Natural killer cell (primary cell): ENCODE measurements at places on chromosomes 4 and X.
A peak's percentile ranks its signal among the peaks of the same experiment; 100 is the strongest.

DNA sequence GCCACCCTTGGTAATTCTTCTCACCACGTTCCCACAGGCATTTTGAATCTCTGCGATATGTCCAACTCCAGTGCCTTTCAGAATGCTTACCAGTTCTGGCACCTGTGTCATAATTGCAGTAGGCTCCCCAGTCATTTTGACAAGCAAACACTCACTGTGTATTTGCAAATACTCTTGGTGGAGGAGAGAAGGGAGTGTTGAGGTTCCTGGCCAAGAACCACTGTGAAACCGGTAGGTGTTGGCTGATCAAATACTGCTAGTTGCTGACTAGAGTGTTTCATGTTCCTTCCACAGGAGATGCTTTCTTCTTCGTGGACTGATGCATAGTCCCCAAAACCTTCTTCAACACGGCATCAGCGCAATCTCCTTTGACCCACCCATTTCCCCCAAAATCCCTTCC lies 16.0 kb upstream of the NLGN4X start:
- H3K4me1 ChIP-seq = no peaks in the 10 kb centered on the region
- no peak overlapping the region for H3K27ac ChIP-seq
- H3K27me3 ChIP-seq = no peaks in the 10 kb centered on the region
- no peak for DNase-seq
- H3K36me3 ChIP-seq = no peaks in the 10 kb centered on the region

GRCh38 chr4:17195461-17196275 lies 297.2 kb upstream of the LDB2 start:
- DNase-seq = no peak
- no peak overlapping the region for H3K27ac ChIP-seq
- no peaks in the 10 kb centered on the region for H3K4me1 ChIP-seq

- H3K4me3 ChIP-seq = no peak overlapping the region
- H3K4me1 ChIP-seq = no peaks in the 10 kb centered on the region
- DNase-seq = no peak
- H3K27ac ChIP-seq = no peak overlapping the region
- H3K27me3 ChIP-seq = no peaks in the 10 kb centered on the region
Observed at GRCh38 chrX:15909605-15910004, 55.0 kb upstream of the AP1S2 start.

GRCh38 chr4:153385784-153386183 lies 41.3 kb downstream of the MND1 start:
- DNase-seq = no peak
- H3K4me3 ChIP-seq = no peak overlapping the region
- no peaks in the 10 kb centered on the region for H3K36me3 ChIP-seq
- no peak overlapping the region for H3K27ac ChIP-seq
- no peaks in the 10 kb centered on the region for H3K4me1 ChIP-seq

GRCh38 chr4:54714631-54715030 lies 56.9 kb downstream of the KIT start:
- no peak overlapping the region for H3K27ac ChIP-seq
- DNase-seq = no peak
- H3K27me3 ChIP-seq = no peaks in the 10 kb centered on the region
- no peaks in the 10 kb centered on the region for H3K36me3 ChIP-seq
- H3K4me3 ChIP-seq = no peak overlapping the region
- H3K4me1 ChIP-seq = peaks cover 14% of the 10 kb centered on the region

- H3K27me3 ChIP-seq = no peaks in the 10 kb centered on the region
- no peaks in the 10 kb centered on the region for H3K36me3 ChIP-seq
- no peak overlapping the region for H3K27ac ChIP-seq
Observed at GRCh38 chr4:19945979-19946380, 305.7 kb upstream of the SLIT2 start.

DNA sequence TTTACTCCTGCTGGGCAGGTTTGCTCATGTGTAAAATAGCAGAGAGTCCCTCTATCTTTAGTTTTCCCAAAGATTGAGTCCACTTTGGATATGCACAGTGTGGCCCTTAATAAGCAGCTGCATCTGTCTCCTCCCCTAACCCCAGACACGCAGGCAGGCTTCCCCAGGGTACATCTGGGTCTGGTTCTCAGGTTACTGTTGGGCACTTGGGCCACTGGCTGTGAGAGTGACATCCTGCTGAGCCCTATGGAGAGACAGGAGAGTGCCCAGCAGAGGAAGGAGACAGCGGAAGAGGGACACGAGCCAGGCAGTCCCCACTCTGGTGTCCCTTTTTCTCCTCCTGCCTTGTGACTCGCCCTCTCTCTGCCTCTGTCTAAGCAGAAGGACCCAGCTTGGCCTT lies 16.0 kb downstream of the XK start:
- no peak overlapping the region for H3K27ac ChIP-seq
- no peaks in the 10 kb centered on the region for H3K4me1 ChIP-seq
- H3K4me3 ChIP-seq = no peak overlapping the region
- H3K36me3 ChIP-seq = no peaks in the 10 kb centered on the region
- H3K27me3 ChIP-seq = no peaks in the 10 kb centered on the region

DNA sequence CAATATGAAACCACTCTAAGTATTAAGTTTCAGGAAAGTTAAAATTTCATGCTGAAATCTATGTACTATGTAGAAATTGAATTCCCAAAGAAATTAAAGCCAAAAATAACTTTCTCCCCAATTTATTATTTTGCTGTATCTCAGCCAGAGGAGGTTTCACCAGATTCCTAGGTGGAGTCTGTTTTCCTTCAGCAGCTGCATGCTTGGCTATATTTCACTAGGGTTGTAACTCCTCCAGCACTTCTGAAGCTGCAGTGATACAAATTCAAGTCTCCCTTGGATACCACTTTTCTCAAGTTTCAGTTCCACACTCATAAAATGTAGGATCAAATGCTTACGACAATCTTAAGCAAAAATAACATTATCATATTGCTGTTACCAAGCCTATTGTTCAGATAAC lies 41.2 kb upstream of the ZC4H2 start:
- no peaks in the 10 kb centered on the region for H3K4me1 ChIP-seq
- H3K27ac ChIP-seq = no peak overlapping the region
- H3K4me3 ChIP-seq = no peak overlapping the region

DNA sequence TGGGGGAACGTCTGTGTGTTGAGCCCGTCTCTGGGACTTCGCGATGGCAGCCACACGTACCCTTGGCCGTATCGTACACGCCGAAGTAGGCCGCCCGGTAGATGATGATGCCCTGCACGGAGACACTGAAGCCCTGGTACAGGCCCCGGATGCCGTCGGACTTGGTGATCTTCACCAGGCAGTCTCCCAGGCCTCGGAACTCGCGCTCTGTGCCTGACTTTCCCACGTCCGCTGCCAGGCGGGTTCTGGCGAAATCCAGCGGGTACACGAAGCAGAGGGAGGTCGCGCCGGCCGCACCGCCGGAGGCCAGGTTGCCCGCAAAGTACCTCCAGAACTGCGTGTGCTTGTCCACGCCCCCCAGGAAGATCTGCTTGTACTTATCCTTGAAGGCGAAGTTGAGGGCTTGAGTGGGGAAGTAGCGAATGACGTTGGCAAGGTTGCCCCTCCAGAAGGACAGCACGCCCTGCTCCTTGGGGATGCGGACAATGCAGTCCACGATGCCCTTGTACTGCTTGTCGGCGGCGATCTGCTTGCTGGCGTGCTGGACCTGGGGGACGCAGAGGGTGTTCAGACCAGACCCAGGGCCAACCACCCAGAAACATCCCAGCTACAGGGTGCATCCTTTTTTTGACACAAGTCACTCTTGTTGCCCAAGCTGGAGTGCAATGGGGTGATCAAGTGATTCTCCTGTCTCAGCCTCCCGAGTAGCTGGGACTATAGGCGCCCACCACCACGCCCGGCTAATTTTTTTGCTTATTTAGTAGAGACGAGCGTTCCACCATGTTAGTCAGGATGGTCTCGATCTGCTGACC lies 2.5 kb downstream of the SLC25A6 start:
- H3K4me1 ChIP-seq = peaks cover 24% of the 10 kb centered on the region
- no peak overlapping the region for H3K4me3 ChIP-seq
- H3K36me3 ChIP-seq = peaks cover 55% of the 10 kb centered on the region
- H3K27ac ChIP-seq = no peak overlapping the region
- peak; percentile 14 for DNase-seq

DNA sequence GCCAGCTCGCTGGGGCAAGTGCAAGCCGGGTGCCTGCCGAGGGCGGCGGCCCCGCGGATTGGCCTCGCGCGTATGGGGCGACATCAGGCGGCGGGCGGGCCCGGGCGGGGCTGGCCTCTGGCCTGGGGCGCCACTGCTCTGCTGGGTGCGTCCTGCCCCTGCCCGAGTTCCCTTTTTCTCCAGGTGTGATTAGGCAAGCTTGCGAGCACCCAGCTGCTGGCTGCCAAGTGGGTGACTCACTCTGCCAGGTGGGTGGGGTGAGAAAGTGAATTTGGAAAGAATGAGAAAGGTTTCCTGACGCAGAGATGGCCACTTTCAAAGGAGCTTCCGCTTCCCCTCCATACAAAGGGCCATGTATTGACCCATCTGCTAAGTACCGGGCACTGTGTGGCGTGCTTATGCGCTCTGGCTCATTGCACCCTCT lies 32.5 kb downstream of the FGFBP1 start:
- no peaks in the 10 kb centered on the region for H3K36me3 ChIP-seq
- peaks cover 15% of the 10 kb centered on the region for H3K4me1 ChIP-seq
- H3K27me3 ChIP-seq = no peaks in the 10 kb centered on the region
- H3K27ac ChIP-seq = no peak overlapping the region
- H3K4me3 ChIP-seq = no peak overlapping the region

DNA sequence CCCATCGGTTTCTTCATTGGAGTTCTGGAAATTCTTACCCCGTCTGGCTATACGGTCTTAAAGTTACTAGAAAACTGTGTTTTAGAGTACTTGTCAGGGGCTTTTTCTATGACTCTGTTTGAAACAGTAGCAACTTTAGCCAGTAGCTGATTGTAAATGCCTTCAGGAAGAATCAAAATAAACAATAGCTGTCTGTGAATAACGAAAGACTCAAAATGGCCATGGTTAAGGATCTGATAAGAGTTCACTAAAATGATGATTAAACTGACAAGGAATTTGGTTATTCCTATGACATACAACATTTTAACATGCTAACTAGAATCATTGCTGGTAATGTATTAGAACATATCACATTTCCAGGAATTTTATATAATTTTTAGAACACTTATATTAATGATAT lies 191.0 kb downstream of the EVC2 start:
- no peaks in the 10 kb centered on the region for H3K4me1 ChIP-seq
- no peak for DNase-seq
- H3K36me3 ChIP-seq = no peaks in the 10 kb centered on the region
- H3K4me3 ChIP-seq = no peak overlapping the region
- H3K27ac ChIP-seq = no peak overlapping the region

GRCh38 chr4:166839615-166840251 lies 394.6 kb downstream of the SPOCK3 start:
- H3K27ac ChIP-seq = no peak overlapping the region
- no peaks in the 10 kb centered on the region for H3K36me3 ChIP-seq
- no peaks in the 10 kb centered on the region for H3K27me3 ChIP-seq
- no peak overlapping the region for H3K4me3 ChIP-seq

DNA sequence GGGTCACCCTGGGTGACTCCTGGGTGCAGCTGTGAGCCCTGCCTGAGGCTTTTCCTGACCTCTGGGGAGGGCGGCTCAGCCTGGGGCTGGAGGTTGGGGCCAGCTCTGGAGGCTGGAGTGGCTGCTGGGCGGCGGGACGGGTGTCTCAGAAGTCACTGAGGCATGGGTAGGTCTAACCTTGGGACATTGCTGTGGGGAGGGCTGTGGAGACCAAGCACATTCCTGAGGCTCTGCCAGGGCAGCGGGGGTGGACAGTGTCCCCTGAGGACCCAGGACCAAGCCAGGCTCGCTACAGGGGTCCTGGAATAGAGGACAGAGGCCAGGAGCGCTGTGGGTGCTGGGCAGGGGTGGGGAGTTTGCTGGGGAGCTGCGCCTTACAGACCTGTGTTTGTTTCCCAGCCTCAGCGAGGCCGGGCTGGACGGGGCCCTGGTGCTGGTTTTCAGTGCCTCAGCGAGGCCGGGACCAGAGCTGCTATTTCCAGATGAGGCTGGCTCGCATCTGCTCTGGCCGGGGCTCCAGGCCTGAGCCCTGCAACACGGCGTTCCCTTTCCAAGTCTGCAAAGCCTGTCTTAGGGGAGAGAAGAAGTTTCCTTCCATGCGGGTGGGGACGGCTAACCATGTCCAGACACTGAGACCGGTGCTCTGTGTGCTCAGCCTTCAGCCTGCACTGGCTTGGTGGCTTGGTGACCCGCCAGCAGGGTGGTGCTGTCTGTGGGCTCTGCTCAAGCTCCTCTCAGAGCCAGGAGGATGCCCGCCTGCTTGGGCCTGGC lies 3.0 kb upstream of the SLC25A6 start:
- no peaks in the 10 kb centered on the region for H3K27me3 ChIP-seq
- H3K27ac ChIP-seq = no peak overlapping the region
- H3K4me3 ChIP-seq = no peak overlapping the region
- H3K36me3 ChIP-seq = peaks cover 7% of the 10 kb centered on the region
- no peak for DNase-seq
- H3K4me1 ChIP-seq = peaks cover 22% of the 10 kb centered on the region

DNA sequence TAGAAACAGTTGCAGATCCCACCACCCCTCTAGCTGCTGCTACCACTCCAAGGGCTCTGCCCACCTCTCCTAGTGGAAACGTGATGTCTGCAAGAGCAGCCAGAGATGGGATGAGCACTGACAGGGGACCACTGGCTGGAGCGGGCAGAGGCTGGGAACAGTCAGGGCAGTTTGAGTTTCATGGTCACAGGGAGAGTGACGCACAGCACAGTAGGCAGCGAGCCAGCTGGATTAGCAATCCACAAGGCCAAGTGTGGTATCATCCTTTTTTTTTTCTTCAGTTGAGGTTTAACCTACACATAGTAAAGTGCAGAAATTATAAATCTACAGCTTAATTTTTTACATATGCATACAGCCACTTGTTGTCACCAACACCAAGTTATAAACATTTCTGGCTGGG lies 6.4 kb upstream of the SCML2 start:
- H3K27me3 ChIP-seq = no peaks in the 10 kb centered on the region
- no peak for DNase-seq
- no peaks in the 10 kb centered on the region for H3K36me3 ChIP-seq
- H3K4me3 ChIP-seq = no peak overlapping the region
- H3K27ac ChIP-seq = no peak overlapping the region

DNA sequence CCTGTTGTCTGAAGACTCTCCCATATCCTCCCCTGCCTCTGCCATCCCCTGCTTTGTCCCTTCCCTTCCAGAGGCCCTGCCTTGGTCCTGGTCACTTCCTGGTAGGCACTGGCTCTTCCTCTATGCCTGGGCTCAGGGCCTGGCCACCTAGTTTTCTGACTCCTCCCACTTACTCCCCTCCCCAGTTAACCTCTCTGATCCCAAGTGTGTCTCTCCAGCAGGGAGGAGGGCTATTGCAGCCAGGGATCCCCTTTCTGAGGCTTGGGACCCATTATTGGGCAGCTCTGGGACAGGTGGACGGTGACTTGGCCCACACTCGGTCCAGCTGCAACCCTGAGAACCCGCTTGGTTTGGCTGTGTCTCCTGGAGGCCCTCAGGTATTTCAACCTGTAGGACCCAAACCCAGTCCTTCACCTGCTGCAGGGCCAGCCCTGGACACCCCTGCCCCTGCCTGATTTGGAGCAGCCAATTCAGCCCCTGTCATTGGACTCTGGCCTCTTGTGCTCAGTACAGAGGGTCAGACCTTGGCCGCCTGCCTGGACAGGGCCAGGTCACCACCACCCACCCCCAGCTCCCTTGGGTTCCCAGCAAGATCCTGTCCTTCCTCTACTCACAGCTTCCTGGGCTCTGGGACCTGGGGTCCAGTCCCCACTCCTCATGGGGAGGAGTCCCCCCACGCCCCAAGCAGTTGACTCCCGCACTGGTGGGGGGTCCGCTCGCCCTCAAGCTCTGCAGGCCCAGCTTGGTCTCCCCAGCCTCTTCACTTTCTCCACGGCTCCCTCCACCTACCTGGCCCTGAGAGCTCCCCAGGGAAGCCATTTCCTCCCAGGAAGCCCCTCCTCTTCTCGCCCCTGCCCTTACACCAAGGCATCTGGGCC lies 1.1 kb upstream of the SH3BP2 start:
- no peaks in the 10 kb centered on the region for H3K36me3 ChIP-seq
- peaks cover 89% of the 10 kb centered on the region for H3K4me1 ChIP-seq
- H3K27me3 ChIP-seq = no peaks in the 10 kb centered on the region
- no peak for DNase-seq
